Cortex of kidney (tissue), 1 donor: ENCODE measurements at places on chromosomes 5 and 9.

GRCh38 chr9:114446036-114446435 lies 58.3 kb upstream of the AKNA start:
- no peak for DNase-seq

DNA sequence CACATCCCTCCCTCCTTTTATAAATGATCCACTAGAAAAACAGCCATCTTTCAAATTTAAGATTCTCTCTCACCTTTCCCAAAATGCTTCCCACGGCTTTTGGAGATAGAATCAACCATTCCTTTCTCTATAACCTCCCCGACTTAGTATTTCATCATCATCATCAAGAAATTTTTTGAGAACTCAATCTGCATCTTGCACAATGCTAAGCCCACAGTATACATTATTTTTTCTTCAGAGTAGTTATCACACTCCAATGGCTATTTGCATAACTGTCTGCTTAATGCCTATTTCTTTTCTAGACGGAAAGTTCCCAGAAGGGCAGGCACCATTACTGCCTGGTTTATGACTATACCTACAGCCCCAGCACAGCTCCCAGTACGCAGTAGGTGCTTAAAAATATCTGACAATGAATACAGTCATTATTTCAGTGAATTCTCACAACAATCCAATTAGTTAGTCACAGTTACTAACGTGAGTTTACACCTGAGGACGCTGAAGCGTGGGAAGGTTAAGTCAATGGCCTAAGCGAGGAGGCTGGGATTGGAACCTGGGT lies 212.7 kb downstream of the TTLL11 start:
- no peak for DNase-seq

DNA sequence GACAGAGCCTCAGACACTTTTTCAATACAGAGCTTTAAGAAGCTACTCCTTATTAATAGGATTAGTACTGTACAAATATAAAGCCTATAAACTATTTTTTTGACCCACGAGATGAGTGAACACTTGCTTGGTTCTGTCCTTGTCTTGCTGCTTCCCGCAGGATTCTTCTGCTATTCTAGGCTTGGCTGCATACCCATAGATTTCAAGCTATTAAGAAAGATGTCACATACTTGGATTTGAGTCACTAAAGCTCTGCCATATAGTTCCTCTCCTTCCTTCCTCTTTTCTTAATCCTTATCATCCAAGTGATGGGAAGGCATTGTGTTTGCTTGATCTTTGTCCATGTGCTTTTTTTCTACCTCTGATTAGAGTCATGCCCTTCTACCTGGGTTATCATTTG lies 361.2 kb upstream of the TRPC7 start:
- DNase-seq, result no peak

GRCh38 chr9:30796764-30797163 lies 1587.7 kb upstream of the ACO1 start:
- no peak for DNase-seq

GRCh38 chr5:123449424-123449974 lies 26.3 kb upstream of the CEP120 start:
- no peak for DNase-seq

DNA sequence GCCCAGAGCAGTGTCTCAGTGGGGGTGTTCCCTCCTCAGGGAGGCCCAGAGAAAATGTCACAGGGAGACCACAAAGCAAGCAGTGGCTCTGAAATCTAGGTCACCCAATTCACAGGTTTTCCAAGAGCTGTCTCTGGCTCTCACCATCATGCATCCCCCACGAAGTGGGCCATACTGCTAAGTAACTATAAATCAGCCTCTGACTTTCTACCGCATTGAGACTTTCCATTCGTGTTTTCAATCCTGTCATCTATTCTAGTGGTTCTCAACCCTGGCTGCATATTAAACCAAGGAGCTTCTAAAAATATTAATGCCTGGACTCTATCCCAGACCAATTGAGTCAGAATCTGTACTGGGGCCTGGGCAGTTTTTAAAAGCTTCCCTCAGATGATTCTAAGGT lies 2.0 kb upstream of the C1QTNF3 start:
- DNase-seq, result no peak

DNA sequence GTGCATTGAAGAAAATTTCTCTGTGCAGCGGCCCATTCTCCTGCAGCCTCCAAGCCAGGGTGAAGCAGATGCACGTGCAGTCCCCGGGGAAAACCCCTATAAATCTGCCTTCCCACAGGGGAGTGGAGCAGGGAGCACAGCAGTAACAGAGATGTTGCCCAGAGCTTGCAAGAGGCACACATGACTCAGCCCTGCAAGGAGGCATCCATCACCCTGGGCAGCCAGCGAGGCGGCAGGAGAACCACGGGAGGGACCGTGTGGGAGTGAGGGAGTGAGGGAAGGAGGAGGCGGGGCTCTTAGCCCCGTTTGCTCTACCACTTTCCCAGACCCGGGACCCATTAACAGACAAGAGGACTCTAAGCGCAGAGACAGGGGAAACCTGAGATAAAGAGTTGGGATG lies 96.2 kb upstream of the ARAP3 start:
- DNase-seq, result no peak

DNA sequence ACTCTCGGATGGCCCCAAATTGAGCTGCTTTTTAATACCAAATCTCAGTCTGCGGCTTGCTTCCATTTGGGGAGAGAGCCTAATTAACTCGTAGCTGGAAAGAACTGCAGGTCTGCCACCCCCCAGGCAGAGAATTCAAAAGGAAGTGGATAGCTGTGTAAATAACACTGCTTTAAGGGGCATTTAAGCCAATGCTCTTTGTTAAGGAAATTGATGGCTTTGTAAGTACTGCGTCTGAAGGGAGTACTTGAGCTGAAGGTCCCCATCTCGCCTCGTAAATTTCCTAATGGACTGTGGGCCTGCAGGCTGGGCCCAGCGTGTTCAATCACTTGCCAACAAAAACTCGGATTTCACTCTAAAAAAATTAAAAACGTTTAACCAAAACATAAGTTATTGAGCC lies 132.7 kb downstream of the PAPPA start:
- DNase-seq, result no peak

DNA sequence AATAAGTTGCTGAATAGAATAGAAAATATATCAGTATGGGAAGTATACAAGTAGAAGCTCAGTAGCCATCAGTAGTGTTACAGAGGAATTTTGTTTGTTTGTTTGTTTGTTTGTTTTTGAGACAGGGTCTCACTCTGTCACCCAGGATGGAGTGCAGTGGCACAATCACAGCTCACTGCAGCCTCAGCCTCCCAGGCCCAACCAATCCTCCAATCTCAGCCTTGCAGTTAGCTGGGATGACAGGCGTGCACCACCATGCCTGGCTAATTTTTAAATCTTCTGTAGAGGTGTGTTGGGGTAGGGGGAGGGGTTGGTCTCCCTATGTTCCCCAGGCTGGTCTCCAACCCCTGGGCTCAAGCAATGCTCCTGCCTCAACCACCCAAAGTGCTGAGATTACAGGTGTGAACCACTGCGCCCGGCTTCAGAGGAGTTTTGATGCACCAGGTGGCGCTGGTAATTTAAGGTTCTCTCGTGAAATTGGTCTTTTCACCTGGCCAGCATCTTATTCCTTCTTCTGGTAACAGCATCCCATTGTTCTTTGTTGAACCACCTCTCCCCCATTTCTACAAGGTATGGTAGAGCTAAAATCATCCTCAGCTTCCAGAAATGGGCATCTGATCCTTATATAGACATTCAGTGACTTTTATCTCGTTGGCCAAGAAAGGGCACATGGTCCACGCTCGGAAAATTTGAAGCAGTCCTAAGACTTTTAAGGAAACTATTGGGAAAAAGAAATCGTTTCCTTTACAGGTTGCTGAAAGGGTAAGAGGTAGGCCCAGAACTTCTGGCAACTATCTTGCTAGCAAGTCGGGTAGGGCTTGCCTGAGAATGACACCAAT lies 157.1 kb downstream of the ARRDC3 start:
- no peak for DNase-seq

GRCh38 chr9:105883847-105884246 lies 189.5 kb downstream of the TMEM38B start:
- DNase-seq, result no peak

DNA sequence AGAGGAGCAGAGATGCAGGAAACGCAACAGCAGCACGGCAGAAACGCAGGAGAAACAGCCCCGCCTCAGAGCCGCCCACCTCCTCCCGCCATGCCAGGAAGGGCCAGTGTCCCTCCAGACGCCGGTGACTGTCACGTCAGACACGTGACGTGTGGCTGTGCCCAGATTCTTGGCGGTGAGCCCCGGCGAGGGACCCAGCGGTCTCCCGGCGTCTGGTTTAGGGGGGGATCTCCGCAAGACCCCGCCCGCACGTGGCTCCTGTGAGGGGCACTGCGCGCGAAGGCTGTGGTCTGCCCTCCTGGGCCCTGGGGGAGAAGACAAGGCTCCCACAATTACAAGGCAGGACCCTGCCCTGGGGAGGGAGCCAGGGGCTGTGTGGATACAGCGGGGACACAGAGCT lies 2.4 kb upstream of the LCN8 start:
- DNase-seq, result no peak

DNA sequence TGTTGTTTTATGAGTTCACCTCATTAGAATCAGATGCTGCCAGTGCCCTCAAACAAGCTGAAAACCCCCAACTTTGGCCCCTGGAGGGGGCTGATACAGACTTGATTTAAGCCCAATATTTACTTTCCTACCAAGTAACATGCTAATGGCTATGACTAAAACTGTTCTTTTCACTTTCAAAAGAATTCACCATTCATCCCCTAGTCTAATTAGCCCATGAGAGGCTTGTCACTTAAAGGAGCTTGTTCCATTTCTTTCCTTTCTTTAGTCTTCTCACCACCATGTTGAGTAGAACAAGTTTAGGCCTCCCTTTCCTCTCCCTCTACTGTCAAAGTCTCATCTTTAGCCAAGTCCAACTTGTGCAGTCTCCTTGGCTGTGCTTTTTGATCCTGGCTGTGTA lies 50.4 kb downstream of the EPB41L4B start:
- DNase-seq, result no peak

DNA sequence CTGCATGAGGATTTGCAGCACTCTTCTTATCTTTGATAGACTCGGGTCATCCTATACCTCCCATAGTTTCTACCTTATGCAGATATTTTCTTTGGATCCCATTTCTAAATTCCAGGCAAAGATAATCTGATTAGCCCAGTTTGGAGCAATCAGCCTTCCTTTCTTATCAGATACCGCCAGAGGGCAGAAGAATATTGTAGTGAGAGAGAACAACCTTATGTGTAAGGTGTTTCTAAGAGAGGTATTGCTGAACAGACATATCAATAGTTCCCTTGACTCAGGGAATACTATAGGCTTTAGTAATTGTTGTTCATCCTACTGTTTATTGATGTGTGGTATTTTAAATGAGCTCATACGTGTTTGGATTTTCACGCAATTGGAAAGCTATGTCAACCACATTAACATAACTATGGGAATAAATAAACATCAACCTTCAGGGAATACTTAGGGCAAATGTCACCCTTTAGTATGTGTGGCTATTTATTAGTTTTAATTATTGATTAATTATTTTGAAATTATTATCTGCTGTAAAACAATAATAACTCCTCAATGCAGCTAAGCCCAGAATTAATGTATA lies 1435.2 kb upstream of the CDH9 start:
- DNase-seq, result no peak

DNA sequence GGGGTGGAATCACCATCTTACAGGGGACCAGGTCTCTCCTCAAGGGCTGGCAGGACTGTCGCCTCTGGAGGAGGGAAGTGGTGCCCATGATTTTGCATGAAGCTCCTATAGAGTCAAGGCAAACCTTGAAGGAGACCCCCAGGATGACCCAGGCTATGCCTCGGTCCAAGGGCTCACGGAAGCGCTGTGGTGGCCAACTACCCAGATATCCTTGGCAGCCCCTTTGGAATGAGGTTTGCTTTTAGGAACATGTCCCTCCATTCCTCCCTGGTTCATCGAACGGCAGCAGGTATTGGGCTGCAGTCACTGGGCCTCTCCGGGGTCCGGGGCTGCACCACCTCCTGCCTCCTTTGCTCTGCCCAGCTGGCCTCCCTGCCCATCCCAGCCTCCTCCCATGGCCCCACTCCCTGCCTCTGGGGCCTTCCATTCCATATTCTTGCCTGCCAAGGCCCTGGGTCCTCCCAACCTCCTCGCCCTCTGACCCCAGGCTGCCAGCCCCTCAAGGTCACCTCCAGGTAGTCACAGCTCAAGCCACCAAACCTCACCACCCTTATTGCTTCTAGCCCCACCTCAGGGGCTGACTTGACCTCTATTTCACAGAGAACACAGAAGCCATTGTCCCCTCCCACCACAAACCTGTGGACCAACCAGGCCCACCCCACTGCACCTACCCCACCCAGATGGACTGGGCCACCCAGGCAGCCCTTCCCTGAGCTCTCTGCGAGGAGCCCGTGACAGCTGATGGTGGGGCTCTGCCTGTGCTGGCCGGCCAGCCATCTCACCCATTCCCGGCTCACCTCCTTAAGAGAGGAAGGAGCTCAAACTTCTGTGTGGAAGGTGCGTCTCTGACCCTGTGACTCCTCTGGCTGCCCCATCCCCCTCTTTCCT lies 3.6 kb upstream of the IL3 start:
- no peak for DNase-seq

DNA sequence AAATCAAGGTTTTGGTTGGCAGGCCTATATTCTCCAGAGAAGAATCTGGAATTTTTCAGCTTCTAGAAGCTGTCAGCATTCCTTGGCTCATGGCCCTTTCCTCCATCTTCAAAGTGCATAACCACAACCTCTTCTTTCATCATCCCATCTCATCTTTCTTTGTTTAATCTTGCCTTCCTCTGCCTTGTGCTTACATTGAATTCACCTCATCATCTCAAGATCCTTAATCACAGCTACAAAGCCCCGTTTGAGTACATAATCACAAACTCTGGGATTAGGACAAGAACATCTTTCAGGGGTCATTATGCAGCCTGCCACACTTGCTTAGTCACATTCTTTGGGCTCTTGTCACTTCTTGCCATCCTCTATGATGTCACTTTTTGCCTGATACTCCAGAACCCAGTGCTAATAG lies 130.3 kb downstream of the FOXD1 start:
- no peak for DNase-seq

GRCh38 chr5:88657136-88657535 lies 225.8 kb downstream of the MEF2C start:
- no peak for DNase-seq

DNA sequence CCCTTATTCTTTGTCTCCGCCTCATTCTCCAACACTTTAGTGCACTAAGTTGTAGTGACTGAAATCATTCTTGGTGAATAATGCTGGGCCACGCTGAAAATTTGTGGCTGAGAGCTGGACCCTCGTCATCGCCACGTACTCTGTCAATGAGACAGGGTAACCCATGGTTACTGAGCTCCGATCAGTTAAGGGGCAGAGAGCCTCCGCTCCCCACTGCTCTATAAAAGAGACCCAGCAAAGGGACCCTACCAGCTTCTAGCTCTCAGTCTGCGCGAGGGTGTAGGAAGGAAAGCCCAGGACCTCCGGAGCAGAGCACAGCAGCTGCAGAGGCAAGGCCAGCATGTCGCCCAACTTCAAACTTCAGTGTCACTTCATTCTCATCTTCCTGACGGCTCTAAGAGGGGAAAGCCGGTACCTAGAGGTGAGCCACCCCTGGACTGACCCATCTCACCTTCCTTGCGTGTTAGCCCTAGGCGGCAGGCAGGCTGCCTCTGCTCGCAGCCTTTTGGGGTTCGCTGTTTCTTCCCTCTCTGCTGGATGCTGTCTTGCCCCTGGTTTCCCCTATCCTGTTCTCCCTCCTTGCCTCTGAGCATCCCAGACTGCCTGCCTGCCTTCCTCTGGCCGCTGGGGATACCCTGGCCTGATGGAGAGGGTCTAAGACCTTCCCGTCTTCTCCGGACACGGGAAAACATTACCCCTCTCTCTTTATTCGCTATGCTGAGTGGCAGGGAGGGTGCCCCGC lies at the start of gene CRHBP:
Gene CRHBP (plus strand): TSS at position 251 of the 742 bp plus-strand sequence. CDS start 90 bp downstream, at position 341.
- no peak for DNase-seq
